ENCODE measurements at places on chromosomes 1 and 21.

DNA sequence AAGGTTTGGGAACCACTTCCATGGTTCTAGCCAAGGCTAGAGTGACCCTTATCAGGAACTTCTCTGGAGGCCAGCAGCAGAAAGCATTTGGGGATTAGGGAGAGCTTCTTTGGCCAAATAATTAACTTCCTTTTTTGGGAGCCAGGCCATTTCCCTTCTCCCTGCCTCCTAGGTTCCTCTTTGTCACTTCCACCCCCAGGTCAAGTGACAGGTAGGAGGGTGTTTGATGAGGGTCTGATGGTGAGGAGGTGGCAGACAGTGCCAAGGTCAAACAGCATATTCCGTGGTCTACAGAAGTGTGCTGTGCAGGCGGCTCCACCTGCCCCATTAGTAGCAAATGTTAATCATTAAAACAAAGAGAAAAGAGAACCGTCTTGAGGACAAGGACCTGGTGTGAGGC lies 1.9 kb upstream of the KCNA10 start:
- no peak for DNase-seq

- no peak for DNase-seq
Measured at GRCh38 chr1:36111151-36111550, 13.9 kb downstream of the COL8A2 start.

GRCh38 chr1:95451054-95451453 lies 217.0 kb downstream of the RWDD3 start:
- no peak for DNase-seq

DNA sequence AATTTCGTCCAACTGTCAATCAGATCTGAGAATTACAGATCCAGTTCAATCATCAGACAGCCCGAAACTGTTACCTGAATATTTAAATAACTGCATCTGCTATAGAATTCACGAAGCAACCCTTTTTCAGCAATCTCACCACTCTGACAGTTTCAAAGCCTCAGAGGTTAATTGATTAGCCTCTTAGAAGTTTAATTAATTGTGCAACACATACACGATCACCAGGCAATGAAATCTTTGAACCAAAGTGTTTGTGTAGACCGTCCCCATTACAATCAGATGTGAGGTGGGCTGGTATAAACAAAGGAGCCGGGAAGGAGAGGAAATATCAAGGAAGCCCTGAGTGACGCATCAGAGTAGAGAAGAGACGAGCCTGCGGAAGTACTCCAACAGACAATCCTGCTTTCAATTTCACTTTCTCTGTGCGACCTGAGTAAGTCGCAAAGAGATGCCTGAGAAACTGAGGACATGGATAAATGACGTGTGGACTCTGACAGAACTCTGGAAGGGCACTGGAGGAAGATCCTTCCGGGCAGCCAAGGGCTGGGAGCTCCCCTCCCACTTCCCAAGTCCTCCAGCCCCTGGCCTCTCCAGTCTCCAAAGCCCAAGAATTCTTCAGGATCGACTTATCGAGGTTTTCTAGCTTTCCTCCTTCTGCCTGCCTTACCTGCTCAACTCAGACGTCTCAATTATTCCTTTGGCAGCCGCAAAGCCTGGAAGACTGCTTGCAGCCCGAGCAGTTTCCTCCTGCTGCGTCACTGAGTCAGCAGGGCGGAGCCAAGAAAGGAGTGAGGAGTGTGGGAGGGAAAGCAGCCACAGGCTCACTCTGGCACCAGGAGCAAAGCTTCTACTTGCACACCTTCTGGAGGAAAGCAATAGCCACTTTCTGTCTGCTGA lies at the start of gene RNASEL:
Gene RNASEL (minus strand): TSS at position 757 of the 897 bp plus-strand sequence. CDS start 2,450 bp downstream, outside the sequence.
- DNase-seq = peak; percentile 85

- peak; percentile 81 for DNase-seq
Measured at GRCh38 chr1:66752000-66752592, at the start of gene DYNLT5. DYNLT5 (plus strand) TSS chr1:66752459; CDS start chr1:66754659, 2,200 bp downstream.

DNA sequence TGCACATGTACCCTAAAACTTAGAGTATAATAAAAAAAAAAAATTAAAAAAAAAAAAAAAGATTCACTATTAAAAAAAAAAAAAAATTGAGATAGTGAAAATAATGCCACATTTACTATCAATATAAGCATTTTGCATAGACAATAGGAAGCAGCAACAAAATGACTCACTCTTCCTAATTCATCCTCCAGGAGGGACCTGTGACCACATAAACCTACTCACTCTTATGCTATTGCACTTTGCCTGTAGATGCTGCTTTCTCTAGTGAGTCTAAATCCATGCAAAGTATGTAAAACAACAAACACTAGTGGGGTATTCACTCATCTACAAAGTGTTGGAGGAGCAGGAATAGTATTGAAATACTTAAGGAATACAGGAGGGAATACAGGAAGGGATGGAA lies 2.9 kb downstream of the OR10J5 start:
- no peak for DNase-seq

- no peak for DNase-seq
Measured at GRCh38 chr21:45135868-45136267, 61.5 kb downstream of the ADARB1 start.

DNA sequence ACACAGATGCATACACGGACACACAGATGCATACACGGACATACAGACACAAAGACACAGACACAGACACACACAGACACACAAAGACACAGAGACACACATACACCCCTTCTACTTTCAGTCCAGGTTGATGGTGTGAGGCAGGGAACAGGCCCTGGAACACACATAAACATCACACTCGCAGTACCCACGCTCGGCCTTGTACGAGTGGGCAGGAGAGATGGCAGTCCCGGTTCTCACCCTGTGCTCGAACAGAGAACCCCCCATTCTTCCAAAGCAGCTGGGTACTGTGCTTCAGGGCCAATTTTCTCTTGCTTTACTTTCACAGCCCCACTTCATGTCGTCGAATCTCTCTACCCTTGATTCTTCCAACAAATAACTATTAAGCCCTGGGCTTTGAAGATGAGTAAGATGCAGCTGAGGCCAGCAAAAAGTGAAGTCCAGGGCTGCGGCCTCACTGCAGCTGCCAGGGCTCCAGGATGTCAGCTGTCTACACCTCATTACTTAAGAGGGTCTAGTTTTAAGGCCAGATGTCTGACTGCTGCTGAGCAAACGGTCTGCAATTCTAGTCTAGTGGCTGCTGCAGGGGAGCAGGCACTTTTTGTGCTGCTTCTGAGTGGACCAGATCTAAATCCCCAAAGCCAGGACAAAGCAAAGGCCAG lies 90.1 kb downstream of the PGBD5 start:
- no peak for DNase-seq

- no peak for DNase-seq
Measured at GRCh38 chr1:184289825-184290550, 96.8 kb upstream of the C1orf21 start.

DNA sequence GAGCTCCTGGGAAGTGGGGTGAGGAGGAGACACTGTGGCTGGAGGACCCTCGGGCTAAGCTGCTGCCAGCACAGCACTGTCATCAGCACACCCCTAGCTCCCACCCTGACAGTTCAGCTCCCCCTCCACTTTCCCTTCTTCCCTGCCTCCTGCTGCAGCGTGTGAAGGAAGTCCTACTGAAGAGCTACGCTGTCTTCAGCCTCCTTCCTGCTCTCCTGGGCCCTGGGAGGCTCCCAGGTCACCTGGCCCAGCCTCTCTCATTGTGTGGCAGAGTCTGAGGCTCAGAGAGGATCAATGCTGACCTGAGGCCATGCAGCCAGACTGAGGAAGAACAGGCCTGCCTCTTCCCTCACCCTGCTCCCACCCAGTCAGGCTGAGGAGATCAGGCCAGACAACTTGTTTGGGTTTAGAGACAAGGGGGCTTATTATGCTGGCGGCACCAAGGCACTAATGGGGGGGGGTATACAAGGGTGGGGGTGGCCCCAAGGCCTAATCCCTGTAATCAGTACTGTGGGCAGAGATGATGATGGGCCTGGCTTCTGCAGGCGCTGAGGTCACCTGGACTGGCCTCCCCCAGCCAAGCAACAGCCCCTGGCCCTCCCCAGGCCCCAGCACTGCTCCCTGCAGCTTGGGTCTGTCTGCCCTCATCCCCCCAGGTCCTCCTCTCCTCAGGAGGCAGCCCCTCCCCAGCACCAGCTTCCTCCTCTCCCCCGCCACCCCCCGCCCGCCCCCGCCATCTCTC lies 9.1 kb downstream of the NES start:
- peak; percentile 41 for DNase-seq

DNA sequence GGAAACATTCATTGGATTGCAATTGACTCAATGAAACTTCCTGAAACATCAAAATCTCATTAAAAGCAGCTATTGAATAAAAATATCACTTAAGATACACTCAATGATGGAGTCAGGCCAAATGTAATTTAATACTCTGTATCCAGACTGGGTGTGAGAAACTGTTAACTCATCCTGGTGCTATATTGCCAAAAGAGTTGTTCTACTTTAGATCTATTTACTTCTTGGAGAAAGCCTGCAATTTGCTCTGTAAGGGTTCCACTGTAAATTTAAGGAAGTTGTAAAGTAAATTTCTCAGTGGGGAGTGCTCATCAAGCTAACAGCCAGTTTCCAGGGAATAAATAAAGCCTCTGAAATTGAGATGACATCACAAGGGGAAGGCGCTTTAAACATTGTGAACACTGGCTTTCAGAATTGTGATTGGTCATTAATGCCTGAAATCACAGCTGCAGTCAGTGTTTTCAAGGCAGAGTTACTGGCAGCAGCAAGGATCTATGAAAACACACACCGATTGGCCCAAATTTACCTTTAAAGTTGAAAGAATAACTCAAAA lies 91.4 kb downstream of the OLFM3 start:
- no peak for DNase-seq

GRCh38 chr1:2927393-2928360 lies 93.6 kb upstream of the ACTRT2 start:
- no peak for DNase-seq

DNA sequence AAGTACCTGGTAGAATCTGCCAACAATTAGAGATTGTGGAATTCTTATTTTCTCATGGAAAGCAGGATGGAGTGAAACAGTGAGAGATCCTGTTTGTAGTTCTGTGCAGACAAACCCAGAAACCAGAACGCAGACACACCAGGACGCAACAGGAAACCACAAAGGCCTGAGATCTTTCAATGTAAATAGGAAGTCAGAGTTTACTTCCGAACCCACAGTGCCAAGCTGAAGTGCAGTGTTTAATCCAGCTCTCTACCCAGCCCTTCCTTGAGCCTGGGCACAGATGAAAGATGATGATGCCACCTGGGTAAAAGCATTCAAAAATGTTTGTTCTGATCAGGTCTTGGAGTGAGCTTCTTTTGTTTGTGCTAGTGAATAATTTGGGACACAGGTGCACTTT lies 244.2 kb upstream of the HOOK1 start:
- no peak for DNase-seq

DNA sequence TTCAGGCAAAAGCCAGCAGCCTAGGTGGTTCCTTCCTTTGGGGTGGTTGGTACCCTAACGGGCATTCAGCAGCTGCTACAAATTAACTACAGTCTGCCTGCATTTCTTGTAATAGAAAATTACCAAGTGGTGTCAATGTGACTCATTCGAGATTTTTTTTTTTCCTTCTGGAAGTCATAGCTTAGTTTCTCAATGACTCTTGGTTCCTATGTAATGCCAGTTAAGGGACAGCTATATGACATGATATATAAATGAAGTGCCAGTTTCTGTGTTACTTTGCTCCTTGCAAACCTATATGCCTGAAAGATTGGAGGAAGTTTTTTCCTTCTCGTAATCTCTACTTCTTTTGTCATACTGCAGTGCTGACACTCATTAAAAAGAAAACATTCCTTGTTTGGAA lies 2.6 kb downstream of the MGST3 start:
- no peak for DNase-seq

GRCh38 chr1:248824701-248825100 lies 1.0 kb downstream of the SH3BP5L start:
- DNase-seq = no peak

- no peak for DNase-seq
Measured at GRCh38 chr1:171083222-171083621, 7.5 kb upstream of the FMO3 start.

GRCh38 chr1:11558276-11558675 lies 79.3 kb downstream of the DISP3 start:
- no peak for DNase-seq

DNA sequence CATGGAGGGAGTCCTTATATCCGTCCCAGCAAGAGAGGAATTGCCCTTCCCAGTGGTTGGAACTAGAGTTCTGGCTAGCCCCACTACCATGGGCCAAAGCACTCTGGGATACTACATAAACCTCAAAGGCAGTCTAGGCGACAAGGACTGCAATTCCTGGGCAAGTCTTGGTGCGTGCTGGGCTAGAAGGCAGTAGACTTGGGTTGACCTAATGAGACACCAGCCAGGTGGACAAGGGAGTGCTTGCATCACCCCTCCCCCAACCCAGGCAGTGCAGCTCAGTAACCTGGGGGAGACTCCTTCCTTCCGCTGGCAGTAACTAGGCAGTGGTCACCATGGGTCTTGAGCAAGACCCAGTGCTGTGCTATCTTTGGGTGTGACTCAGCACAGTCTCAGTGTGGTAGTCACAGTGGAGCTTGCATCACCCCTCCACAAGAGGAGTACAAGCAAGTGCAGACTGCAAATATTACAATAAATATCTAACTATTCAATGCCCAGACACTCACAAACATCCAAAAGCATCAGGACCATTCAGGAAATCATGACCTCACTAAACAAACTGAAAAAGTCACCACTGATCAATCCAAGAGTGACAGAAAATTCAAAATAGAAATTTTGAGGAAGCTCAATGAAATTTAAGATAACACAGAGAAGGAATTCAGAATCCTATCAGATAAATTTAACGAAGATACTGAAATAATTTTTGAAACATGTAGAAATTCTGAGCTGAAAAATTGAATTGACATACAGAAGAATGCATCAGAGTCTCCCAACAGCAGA lies 84.7 kb upstream of the LYPLAL1 start:
- no peak for DNase-seq

Measured in retina (tissue), 1 donor.